Activated CD8-positive, alpha-beta T cell treated with anti-CD3 and anti-CD28 coated beads for 36 hours (primary cell): ENCODE measurements at places on chromosomes 5 and 9.

- H3K36me3 ChIP-seq, result peaks cover 3% of the 10 kb centered on the region
- peak overlapping the region; percentile 12 for H3K27ac ChIP-seq
- peak; percentile 70 for DNase-seq
- H3K4me1 ChIP-seq, result peaks cover 18% of the 10 kb centered on the region
Measured at GRCh38 chr5:156947925-156948324, 15.1 kb downstream of the TIMD4 start.

- H3K36me3 ChIP-seq, result no peaks in the 10 kb centered on the region
- no peak overlapping the region for H3K27ac ChIP-seq
- H3K4me1 ChIP-seq, result no peaks in the 10 kb centered on the region
- H3K27me3 ChIP-seq, result no peaks in the 10 kb centered on the region
- DNase-seq, result no peak
Measured at GRCh38 chr5:149406203-149406978, 27.3 kb upstream of the IL17B start.

DNA sequence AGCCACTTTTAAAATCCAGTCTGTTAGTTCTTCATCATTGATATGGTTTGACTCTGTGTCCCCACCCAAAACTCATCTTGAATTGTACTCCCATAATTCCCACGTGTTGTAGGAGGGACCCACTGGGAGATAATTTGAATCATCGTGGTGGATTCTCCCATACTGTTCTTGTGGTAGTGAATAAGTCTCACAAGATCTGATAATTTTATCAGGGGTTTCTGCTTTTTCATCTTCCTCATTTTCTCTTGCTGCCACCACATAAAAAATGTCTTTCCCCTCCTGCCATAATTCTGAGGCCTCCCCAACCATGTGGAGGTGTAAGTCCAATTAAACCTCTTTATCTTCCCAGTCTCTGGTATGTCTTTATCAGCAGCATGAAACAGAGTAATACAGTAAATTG lies 26.9 kb upstream of the SH3TC2 start:
- H3K4me3 ChIP-seq, result no peak overlapping the region
- no peak for DNase-seq
- H3K4me1 ChIP-seq, result no peaks in the 10 kb centered on the region
- no peak overlapping the region for H3K27ac ChIP-seq
- peaks cover 10% of the 10 kb centered on the region for H3K27me3 ChIP-seq

DNA sequence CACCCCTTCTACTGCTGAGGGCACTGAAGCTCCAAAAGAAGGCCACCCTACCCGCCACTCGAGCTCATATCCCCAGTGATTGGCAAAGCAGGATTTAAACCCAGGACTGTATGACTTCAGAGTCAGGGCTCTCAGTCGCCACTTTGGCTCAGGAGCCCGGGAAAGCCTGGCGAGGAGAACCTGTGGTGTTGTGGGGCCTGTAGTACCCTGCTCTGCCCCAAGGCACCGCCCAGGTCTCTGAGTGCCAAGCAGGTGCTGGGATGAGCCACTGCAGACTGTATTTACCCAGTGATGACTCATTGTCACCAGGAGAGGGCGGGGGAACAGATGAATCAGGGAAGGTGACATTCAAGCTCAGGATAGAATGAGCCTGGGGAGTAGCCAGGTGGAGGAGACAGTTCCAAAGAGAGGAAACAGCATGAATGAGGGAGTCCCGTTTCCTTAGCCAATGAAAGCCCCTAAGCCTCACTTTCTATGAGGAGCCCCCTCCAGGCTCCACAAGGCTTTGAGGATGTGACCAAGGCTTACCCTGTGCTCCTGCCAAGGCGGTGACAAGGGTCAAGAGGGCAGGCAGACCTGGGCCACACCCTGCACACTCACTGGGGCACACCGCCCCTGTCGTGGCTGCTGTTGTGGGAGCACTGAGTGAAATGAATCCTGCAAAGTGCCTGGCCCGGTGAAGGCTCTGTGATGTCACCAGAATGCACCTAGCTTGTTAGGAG lies 17.8 kb upstream of the DPM2 start:
- H3K4me1 ChIP-seq, result peaks cover 80% of the 10 kb centered on the region
- peaks cover 23% of the 10 kb centered on the region for H3K36me3 ChIP-seq
- peak; percentile 96 for DNase-seq
- peak overlapping the region; percentile 88 for H3K27ac ChIP-seq
- peak overlapping the region; percentile 46 for H3K4me3 ChIP-seq

DNA sequence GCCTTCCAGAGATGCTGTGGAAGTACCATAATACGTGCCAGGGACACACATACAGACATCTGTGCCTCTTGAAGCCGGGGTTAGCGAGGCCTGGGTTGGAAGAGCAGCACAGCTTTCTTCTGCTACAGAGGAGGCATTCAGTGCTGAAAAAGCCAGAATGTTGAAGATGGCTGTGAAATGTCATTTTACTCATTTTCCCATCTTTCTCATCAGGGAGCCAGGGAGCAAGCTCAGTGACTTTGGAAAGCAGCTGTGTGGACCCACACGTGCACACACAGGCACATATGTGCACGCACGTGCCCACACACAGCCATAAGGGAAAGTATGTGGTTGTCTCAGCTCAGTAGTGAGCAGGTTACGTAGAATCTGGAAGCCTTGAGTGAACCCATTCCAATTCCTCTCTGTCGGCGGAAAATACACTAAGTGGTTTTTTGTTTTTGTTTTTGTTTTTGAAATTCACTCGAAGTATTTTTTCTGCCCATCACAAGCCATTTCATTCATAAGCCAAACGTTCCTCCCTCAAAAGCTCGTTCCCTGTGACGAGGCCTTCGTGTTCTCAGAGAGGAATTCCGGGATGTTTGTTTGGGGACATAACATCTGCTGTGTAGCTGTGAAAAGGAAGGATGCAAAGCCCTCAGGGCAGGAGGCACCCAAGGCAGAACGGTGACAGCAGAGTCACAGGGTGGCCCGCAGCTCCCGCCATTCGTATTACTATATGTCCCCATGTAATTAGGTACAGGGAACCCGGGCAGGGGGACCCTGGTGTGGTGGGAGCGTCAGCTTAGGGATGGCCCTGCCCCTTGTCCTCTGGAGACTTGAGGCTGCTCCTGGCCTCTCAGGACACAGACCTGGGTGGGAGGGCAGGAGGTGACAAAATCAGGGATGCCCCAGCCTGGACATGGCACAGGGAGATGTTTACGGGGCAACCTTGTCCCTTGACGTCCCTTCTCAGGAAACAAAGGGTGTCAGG lies 29.0 kb upstream of the ANKRD33B start:
- H3K4me3 ChIP-seq, result no peak overlapping the region
- H3K27me3 ChIP-seq, result peaks cover 24% of the 10 kb centered on the region
- peaks cover 17% of the 10 kb centered on the region for H3K4me1 ChIP-seq

DNA sequence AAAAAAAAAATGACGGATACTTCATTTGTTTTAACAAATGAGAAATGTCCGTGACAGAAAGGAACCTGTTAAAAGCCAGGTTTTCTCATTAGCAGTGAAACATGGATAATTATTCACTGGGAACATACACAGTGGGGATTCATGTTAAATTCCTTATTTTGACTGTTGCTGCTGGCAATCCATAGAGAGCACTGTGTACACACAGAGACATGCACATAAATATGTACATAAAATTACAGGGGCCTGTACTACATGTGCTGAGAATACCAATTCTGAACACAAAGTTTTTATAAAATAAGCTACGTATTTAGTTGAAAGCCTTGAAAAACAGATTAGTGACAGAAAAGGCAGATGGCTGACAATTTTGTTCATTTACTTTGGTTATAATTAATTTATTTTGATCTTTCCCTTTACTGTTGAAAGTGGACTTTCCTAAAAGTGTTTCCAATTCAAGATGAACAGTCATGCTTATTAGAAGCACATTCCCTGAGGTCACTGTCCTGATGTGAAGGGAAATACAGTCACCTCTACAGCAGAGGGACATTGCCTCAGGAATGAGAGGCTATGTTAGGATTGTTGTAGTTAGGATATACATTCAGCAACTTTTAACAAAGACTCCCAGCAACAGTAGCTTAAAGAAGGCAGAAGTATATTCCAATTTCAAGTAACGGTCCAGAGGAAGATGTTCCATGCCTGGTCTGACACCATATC lies 166.7 kb downstream of the SAXO1 start:
- no peaks in the 10 kb centered on the region for H3K27me3 ChIP-seq
- no peaks in the 10 kb centered on the region for H3K36me3 ChIP-seq
- H3K4me1 ChIP-seq, result no peaks in the 10 kb centered on the region
- no peak overlapping the region for H3K27ac ChIP-seq

GRCh38 chr9:35718721-35719511 lies 13.1 kb downstream of the TLN1 start:
- peaks cover 55% of the 10 kb centered on the region for H3K36me3 ChIP-seq
- no peak overlapping the region for H3K27ac ChIP-seq
- no peaks in the 10 kb centered on the region for H3K4me1 ChIP-seq
- no peak overlapping the region for H3K4me3 ChIP-seq
- DNase-seq, result no peak
- no peaks in the 10 kb centered on the region for H3K27me3 ChIP-seq

- H3K4me3 ChIP-seq, result no peak overlapping the region
- H3K27me3 ChIP-seq, result peaks cover 36% of the 10 kb centered on the region
- no peaks in the 10 kb centered on the region for H3K36me3 ChIP-seq
- H3K27ac ChIP-seq, result no peak overlapping the region
- H3K4me1 ChIP-seq, result peaks cover 5% of the 10 kb centered on the region
Measured at GRCh38 chr9:130945173-130945572, 6.1 kb upstream of the FIBCD1 start.

DNA sequence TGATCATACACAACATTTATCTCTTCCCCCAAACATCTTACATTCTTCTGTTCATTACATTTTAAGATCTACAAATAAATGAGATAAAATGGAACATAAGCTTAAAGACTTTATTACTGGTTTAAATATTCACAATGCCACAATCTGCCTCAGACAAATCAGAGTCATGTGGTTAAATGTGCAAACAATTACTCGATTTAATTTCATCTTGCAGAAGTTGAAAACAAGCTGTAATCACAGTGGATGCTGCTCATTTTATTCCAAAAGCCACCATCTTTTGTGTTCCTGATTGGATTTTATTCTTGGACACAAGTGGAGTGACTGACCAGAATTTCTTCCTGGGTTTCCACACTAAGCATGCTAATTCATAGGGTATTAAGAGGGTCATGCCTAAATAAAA lies 33.2 kb downstream of the SPOCK1 start:
- no peak for DNase-seq
- no peaks in the 10 kb centered on the region for H3K36me3 ChIP-seq
- H3K4me3 ChIP-seq, result no peak overlapping the region
- H3K4me1 ChIP-seq, result no peaks in the 10 kb centered on the region

GRCh38 chr5:170479484-170479883 lies 24.3 kb upstream of the KCNIP1 start:
- no peaks in the 10 kb centered on the region for H3K36me3 ChIP-seq
- DNase-seq, result no peak
- no peak overlapping the region for H3K4me3 ChIP-seq
- no peaks in the 10 kb centered on the region for H3K4me1 ChIP-seq
- peaks cover 8% of the 10 kb centered on the region for H3K27me3 ChIP-seq

GRCh38 chr9:87973122-87973521 lies 1.2 kb downstream of the CDK20 start:
- H3K4me1 ChIP-seq, result peaks cover 17% of the 10 kb centered on the region
- peak overlapping the region; percentile 90 for H3K4me3 ChIP-seq
- DNase-seq, result no peak

GRCh38 chr5:160694896-160695295 lies 157.1 kb downstream of the ATP10B start:
- no peak overlapping the region for H3K27ac ChIP-seq
- H3K4me3 ChIP-seq, result no peak overlapping the region
- H3K36me3 ChIP-seq, result no peaks in the 10 kb centered on the region
- H3K27me3 ChIP-seq, result peaks cover 2% of the 10 kb centered on the region

DNA sequence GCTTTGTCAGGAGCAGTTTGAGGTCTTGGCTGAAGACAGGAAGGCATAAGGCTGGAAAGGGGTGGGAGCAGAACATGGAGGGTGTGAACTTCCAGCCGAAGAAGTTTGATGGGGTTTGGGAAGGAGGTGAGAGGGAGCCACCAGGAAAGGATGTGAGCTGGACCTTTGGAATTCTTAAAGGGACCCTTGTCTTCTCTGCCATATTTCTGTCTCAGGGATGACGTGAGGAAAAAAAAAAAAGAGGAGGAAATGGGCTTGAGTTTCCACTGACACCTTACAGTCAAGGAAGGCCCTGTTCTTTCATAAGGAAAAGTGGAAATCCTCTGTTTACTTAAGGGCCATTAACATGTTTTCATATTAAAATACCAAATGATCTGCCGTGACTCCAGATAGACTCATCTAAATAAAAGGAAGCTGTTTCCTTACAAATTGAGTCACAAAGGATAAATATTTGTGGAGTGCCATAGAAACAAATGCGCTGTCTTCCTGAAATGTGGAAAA lies 132.1 kb downstream of the PALM2AKAP2 start:
- no peak for DNase-seq
- H3K27ac ChIP-seq, result no peak overlapping the region
- no peaks in the 10 kb centered on the region for H3K4me1 ChIP-seq
- H3K27me3 ChIP-seq, result no peaks in the 10 kb centered on the region

- H3K4me3 ChIP-seq, result no peak overlapping the region
- H3K27me3 ChIP-seq, result peaks cover 43% of the 10 kb centered on the region
Measured at GRCh38 chr9:132114102-132114707, 34.5 kb upstream of the MED27 start.

GRCh38 chr5:120476063-120476462 lies 12.0 kb downstream of the PRR16 start:
- DNase-seq, result no peak
- H3K4me3 ChIP-seq, result no peak overlapping the region
- H3K36me3 ChIP-seq, result no peaks in the 10 kb centered on the region
- H3K27me3 ChIP-seq, result no peaks in the 10 kb centered on the region
- H3K4me1 ChIP-seq, result no peaks in the 10 kb centered on the region

GRCh38 chr5:80255811-80256712 lies at the start of gene SERINC5:
Gene SERINC5, minus strand, starts transcription at chr5:80256048. Its CDS starts 126 bp downstream, at chr5:80255922.
- H3K36me3 ChIP-seq, result peaks cover 41% of the 10 kb centered on the region
- H3K27ac ChIP-seq, result peak within 1 kb of the TSS; percentile 99
- DNase-seq, result peak; percentile 88

DNA sequence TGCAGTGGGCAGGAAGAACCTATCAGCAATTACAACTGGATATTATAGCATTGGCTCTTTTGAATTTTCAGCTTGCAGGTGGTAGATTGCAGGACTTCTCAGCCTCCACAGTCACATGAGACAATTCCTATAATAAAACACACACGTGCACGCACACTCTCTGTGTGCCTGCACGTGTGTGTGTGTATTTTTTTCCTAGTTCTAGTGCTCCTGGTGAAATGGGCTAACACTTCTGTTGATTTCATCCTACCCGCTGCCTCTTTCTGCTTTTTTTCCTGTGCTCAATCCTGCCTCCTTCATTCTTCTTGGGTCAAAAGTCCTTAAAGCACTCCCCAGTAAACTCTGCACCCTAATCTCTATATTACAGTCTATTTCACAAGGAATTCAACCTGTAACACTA lies 320.1 kb downstream of the OSTF1 start:
- H3K27ac ChIP-seq, result no peak overlapping the region
- H3K27me3 ChIP-seq, result peaks cover 5% of the 10 kb centered on the region
- H3K4me1 ChIP-seq, result no peaks in the 10 kb centered on the region
- no peak overlapping the region for H3K4me3 ChIP-seq
- no peak for DNase-seq

GRCh38 chr9:133729617-133730281 lies 8.4 kb downstream of the SARDH start:
- H3K4me1 ChIP-seq, result peaks cover 8% of the 10 kb centered on the region
- no peak overlapping the region for H3K27ac ChIP-seq
- no peaks in the 10 kb centered on the region for H3K36me3 ChIP-seq
- no peaks in the 10 kb centered on the region for H3K27me3 ChIP-seq
